ENCODE measurements at places on chromosomes 3 and 15. TPM values are rescaled to one million over a fixed set of nuclear protein-coding genes. Genes with fewer than 3 reads are reported as not detected.

The ITGB5 gene
- 9.4 TPM for polyA plus RNA-seq

The CHRM5 gene
- not detected for polyA plus RNA-seq

The SERINC4 gene
- not detected for polyA plus RNA-seq

The TRIM42 gene
- not detected for polyA plus RNA-seq

The DOCK3 gene
- polyA plus RNA-seq: not detected

The CELF6 gene
- 10.9 TPM for polyA plus RNA-seq

The IFT80 gene
- 4.9 TPM for polyA plus RNA-seq

The GRK7 gene
- not detected for polyA plus RNA-seq
